SJSA1 (cell line): ENCODE measurements at places on chromosomes 6 and 20. TPM values are rescaled to one million over a fixed set of nuclear protein-coding genes. Genes with fewer than 3 reads are reported as not detected.
A peak's percentile ranks its signal among the peaks of the same experiment; 100 is the strongest.

KIAA1755 gene
- total RNA-seq = 0.03 and 0.44 TPM in 2 replicates

SNX21 gene
- 19.7 and 55.0 TPM in 2 replicates for total RNA-seq

DNA sequence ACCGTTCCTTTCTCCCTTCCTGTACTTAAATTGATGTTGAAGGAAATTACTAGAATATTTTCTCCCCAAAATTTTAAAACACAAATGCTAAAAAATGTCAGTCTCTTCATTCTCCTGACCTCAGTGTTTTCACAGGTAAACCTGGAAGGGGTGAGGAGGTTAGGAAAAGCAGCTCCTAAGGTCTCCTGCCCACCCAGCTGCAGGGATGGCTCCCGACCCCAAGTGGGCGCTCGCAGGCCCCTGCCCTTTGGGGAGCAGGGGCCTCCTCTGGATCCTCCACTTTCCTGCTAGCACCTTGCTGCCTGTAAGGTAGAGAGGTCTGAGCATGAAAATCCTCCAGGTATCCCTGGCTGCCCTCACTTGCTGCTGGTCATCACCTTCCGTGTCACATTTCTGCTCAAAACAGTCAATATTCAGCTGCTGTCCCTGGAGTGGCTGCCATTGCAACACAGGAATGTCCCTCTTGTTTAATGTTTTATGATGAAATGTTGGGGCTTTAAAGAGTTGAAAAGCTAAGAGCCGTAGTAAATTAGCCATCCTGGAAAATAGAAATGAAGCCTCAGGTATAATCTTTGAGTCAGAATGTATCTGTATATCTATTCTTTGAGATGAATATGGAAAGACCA is 10.9 kb upstream of the HSP90AB1 start:
- DNase-seq = no peak

FOXO3 gene
- 15.3 and 20.4 TPM in 2 replicates for total RNA-seq

POM121L2 gene
- not detected in 2 replicates for total RNA-seq

CDH26 gene
- not detected in 2 replicates for total RNA-seq

GRCh38 chr6:134622382-134623173 is 304.7 kb upstream of the SGK1 start:
- no peak for DNase-seq

DNA sequence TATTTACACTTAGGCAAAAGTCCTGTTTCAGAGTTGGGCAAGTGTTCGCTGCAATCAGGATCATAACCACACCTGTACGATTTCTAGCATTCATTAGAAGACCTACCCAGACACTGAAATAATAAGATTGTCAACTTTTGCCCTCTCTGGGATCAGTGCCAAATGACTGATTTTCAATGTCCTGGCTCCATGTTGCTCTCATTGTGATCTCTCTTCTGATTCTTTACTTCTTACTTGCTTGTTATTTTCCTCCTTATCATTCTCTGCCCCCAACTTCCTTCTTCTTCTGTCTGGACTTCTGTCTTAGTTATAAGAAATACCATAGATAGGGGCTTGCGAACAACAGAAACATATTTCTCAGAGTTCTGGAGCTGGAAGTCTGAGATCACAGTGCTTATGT is 94.4 kb upstream of the BMP2 start:
- DNase-seq = no peak

GRCh38 chr6:117605169-117605826 is 3.0 kb upstream of the GOPC start:
- DNase-seq = peak; percentile 52
